ENCODE measurements at places on chromosomes 16 and 17.

GRCh38 chr16:67800338-67800926 is 5.9 kb downstream of the RANBP10 start:
- DNase-seq, result no peak

DNA sequence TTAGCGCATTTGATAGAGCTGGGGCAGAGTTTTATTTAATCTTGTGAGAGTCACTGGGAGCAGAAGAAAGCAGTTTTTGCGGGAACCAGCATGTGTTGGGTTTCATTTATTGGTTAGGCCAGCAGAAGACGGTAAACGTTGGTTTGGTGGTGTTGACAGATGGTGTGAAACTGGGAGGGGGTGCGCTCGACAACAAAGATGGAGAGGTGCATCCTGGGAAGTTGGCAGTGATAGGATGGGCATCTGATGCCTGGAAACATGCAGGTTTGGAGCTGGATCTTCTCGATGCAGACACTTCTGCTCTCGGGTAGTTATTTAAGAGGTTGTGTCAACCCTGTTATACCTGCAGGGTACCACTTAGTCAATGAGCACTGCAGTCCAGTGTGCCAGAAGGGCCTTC is 24.9 kb upstream of the CLEC18A start:
- no peak for DNase-seq

GRCh38 chr17:37358098-37358829 is 17.5 kb upstream of the C17orf78 start:
- DNase-seq, result peak; percentile 81

DNA sequence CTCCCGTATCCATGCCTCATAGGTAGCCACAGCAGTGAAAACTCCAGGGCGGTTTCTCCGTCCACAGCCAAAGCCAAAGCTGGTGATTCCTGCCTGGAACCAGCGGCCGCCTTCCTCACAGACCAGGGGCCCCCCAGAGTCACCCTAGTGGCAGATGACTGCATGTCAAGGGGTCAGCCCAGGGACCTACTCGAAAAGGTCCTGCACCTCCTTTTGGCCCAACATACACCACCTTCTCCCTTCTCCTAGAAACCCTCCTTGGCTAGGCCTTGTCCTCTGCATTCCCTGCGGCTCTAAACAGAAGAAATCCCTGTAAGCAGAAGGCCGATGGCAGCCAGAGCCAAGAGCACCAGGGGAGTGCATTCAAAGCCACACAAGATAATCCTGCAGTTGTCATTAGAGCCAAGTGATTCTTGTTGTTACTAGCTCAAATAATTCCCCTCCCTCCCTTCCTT is 6.1 kb downstream of the PRSS36 start:
- no peak for DNase-seq

- DNase-seq, result no peak
Observed at GRCh38 chr17:82315703-82316358, 1.6 kb downstream of the CD7 start.

GRCh38 chr16:11033629-11034420 is 89.5 kb downstream of the CLEC16A start:
- no peak for DNase-seq

- DNase-seq, result no peak
Observed at GRCh38 chr17:79914813-79915740, 75.8 kb upstream of the CBX4 start.

DNA sequence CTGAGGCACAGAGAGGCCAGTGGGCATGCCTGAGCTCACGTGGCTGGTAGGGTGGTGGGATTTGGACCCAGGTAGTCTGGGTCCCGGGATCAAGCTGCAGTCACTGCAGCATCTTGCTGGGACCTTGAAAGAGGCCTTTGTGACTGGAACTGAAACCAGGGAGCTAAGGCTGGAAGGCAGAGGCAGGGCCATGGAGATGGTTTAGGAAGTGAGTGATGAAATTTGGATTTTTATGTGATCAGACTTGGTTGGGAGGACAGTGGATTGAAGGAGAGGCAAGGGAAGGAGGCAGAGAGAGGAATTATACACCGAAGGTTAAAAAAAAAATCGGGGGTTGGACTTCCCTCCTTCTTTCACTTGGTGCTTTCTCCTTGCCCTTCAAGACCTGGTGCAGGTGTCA is 255.4 kb upstream of the CACNG5 start:
- no peak for DNase-seq

DNA sequence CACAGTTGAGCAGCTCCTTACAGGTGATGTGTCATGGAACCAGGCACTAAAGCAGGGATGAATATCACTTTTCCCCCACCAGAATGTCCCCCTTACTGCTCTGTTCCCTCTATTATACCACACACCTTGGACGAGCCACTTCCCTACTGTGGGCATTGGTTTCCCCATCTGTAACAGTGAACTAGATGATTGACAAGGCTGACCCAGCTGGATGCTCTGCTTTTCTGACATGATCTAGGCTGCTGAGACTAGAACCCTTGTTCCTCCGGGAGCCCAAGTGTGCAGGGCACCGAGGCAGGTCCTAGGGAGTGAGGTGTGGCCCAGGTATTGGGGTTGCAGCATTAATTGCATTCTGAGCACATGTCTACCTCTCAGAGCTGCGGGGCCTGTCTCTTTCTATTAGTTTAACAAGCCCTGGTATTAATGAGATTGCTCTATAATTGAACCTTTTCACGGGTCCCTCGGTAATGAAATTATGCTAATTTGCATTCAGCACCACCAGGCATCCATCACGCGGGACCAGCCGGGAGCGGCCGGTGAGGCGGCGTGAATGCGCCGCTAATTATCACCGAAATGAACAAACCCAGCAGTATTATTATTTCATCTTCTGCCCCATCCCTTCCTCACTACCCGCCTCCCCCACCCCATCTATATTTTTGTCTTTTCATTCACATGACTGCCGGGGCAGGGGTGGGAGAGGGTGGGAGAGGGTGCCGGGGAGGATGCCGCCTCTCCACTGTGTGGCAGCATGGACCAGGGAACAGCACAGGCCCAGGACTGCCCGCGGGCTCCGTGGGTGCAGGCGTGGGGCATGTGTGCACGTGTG is 121.1 kb downstream of the CYLD start:
- DNase-seq, result no peak

GRCh38 chr17:33949100-33949499 is 306.0 kb upstream of the CCL2 start:
- DNase-seq, result no peak

- DNase-seq, result no peak
Observed at GRCh38 chr16:79647586-79647985, 47.0 kb upstream of the MAF start.

DNA sequence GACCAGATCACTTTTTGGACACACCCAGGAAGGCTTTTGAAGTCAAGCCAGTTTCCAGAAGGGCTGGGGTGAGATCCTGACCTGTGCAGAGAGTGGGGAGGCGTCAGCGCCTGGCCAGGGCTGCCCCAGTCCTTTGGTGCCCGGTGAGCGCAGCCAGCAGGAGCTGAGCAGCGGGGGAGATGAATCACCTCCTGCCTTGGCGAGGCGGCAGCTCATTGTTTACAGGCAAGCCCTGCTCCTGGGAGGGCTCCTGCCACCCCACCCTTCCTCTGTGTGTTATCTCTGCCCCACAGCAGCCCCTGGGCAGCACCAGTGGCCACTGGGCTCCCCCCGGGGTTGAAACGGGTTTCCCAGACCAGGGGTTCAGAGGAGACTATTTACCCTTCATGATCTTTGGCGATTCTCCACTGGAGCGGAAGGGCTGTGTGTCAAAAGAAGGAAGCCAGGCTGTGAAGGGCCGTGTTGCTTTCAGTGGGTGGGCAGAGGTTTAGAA is 14.1 kb upstream of the ITGB4 start:
- no peak for DNase-seq

GRCh38 chr16:81786868-81787267 is 7.8 kb downstream of the PLCG2 start:
- no peak for DNase-seq

- no peak for DNase-seq
Observed at GRCh38 chr17:79978548-79978855, 57.2 kb downstream of the TBC1D16 start.

DNA sequence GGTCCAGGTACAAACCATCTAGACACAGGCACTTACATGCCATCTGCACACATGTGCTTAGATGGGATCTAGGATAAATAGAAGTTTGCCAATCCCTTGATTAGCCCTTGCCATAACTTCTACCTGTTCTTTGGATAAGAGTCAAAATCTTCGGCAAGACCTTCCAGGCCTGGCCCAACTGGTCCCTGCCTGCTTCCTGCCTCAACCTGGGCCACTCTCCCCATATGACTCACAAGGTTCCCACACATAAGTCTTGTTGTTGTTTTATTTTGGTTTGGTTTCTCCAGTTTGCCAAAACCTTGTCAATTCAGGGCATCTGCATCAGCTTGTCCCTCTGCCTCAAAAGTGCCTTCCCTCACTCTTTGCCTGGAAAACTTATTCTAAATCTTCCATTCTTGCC is 95.3 kb upstream of the XYLT1 start:
- no peak for DNase-seq

GRCh38 chr17:81416612-81417011 is 21.4 kb downstream of the BAHCC1 start:
- DNase-seq, result no peak

- no peak for DNase-seq
Observed at GRCh38 chr16:86685076-86685475, 106.7 kb downstream of the FOXL1 start.

DNA sequence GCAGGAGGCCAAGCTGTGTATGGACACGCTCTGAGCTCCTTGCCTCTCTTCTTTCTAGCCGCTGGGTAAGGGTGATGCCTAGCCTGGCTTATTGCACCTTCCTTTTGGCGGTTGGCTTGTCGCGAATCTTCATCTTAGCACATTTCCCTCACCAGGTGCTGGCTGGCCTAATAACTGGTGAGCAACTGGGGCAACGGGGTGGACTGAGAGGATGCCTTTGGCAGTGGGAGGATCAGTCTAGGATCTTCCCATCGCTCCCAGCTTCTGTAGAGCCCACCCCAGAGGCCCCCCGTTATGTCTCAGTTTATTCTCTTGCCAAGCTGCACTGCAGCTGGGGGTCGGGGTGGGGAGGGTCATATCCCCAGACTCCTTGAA is 4.4 kb downstream of the G6PC3 start:
- no peak for DNase-seq

- no peak for DNase-seq
Observed at GRCh38 chr16:72142476-72142875, 29.5 kb downstream of the PMFBP1 start.

GRCh38 chr16:11405331-11406176 is 60.3 kb downstream of the RMI2 start:
- DNase-seq, result peak; percentile 67

GRCh38 chr17:11279776-11280344 is 38.8 kb downstream of the SHISA6 start:
- no peak for DNase-seq

DNA sequence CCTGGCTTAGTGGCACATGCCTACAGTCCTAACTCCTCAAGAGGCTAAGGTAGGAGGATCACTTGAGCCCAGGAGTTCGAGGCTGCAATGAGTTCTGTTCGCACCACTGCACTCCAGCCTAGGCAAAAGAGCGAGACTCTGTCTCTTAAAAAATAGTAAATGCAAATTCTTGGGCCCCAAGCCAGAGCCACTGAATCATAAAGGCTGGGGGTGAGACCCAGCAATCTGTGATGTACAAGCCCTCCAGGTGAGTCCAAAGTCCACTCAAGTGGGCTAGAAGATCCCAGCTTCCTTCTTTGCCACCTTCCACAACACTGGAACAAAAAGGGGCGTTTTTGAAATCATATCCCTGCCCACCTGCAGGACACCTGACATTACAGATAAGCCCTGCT is 16.9 kb downstream of the TRIM25 start:
- DNase-seq, result no peak

- no peak for DNase-seq
Observed at GRCh38 chr16:59144326-59144725, 410.2 kb upstream of the GOT2 start.

- DNase-seq, result peak; percentile 86
Observed at GRCh38 chr16:13866073-13866472, 53.9 kb upstream of the ERCC4 start.

GRCh38 chr17:83056583-83057396 is 22.6 kb upstream of the METRNL start:
- no peak for DNase-seq

DNA sequence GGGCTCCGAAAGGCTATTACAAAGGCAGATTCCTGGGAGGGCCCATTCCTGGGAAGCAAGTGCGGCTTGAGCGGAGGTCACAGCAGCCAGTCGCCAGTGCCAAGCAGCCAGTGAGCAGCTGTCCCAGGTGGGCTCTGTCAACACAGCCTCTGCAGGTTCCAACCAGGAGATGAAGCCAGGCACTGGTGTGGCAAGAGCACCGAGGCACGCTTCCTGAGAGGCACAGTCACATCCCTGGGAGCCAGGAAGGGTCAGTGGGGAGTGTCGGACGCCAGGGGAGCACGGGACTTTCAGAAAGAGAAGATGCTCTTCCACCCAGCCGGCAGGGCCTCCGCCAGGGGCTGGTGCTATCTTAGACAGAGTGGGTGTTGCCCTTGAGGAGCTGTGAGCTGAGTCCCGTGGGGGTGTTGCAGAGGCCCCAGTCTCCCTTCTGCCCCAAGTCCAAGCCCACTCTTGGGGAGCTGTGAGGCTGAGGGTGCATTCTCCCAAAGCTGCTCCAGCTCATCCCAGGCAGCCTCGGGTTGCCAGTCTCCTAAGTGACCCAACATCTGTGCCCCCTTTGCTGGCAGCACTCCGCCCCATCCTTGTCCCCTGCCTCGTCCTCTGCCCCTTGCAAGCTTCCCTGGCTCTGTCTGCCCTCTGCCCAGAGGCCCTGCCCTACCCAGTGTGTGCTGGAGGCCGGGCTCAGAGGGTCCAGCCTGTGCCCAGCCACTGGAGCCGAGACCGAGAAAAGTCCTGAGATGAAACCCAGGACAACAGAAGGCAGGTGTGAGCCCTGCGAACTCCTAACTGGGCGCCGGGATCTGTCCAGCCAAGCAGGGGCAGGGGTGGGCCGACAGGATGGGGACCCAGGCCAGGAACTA is 6.6 kb downstream of the UBALD1 start:
- DNase-seq, result no peak

- no peak for DNase-seq
Observed at GRCh38 chr16:56424791-56425438, 430 bp downstream of the AMFR start.

GRCh38 chr16:86044881-86045590 is 146.1 kb downstream of the IRF8 start:
- DNase-seq, result no peak

All from HepG2 (cell line).